ENCODE measurements at places on chromosomes 3 and 15.
A peak's percentile ranks its signal among the peaks of the same experiment; 100 is the strongest.

GRCh38 chr3:67018789-67019526 lies 20.9 kb downstream of the KBTBD8 start:
- DNase-seq: no peak

DNA sequence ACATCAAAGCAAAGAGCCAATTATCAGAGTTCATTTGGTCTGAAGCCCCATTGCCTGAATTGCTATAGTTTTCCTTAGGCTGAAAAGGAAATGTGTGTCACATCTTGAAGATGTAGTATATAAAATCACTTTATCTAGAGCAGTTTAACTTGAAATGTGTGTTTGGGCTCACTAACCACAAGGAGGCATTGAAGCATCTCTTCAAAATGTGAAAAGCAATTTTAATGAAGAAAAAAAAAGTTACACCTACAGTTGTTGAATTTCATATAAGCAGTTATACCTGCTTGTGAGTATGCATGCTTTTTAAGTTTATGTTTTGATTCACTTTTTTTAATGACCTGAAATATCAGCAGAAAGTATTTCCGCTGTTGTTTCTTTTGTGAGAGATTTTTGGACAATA lies 129.3 kb downstream of the IQCH start:
- DNase-seq: no peak

DNA sequence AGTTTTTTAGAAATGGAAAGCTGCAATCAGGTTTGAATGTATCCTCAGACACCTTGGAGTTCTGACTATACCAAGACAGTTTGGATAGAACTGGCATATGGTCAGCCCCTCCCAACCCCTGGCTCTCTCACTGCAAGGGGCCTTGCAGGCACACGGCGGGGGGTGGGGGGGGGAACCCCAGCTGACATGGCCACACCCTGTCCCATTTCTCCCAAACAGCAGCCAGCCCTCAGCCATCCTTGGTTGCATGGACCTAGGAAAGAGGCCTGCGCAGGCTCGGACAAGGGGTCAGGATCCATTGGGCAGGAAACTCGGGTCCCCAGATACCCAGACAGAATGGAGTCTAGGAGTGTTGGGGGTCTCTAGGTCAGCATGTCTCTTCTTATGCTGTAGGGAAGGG lies 14.5 kb downstream of the CAND2 start:
- DNase-seq: no peak

- DNase-seq: no peak
Observed at GRCh38 chr3:189673535-189673934, 42.3 kb downstream of the TP63 start.

- DNase-seq: no peak
Observed at GRCh38 chr3:32440611-32441350, 49.1 kb downstream of the CMTM7 start.

- no peak for DNase-seq
Observed at GRCh38 chr3:25854635-25855034, 64.7 kb downstream of the OXSM start.

- DNase-seq: no peak
Observed at GRCh38 chr15:96293441-96293840, 37.1 kb upstream of the NR2F2 start.

- no peak for DNase-seq
Observed at GRCh38 chr3:38578081-38578475, 71.4 kb downstream of the SCN5A start.

- DNase-seq: no peak
Observed at GRCh38 chr15:86691091-86691663, 611.5 kb downstream of the AGBL1 start.

GRCh38 chr3:69116897-69117296 lies 5.5 kb downstream of the LMOD3 start:
- DNase-seq: no peak

- no peak for DNase-seq
Observed at GRCh38 chr3:187943677-187944389, 198.6 kb upstream of the BCL6 start.

- DNase-seq: peak; percentile 76
Observed at GRCh38 chr15:39429898-39430357, 151.0 kb upstream of the THBS1 start.

- no peak for DNase-seq
Observed at GRCh38 chr15:79475306-79475705, 43.2 kb downstream of the MINAR1 start.

GRCh38 chr3:116190095-116190494 lies 255.2 kb downstream of the LSAMP start:
- DNase-seq: no peak

DNA sequence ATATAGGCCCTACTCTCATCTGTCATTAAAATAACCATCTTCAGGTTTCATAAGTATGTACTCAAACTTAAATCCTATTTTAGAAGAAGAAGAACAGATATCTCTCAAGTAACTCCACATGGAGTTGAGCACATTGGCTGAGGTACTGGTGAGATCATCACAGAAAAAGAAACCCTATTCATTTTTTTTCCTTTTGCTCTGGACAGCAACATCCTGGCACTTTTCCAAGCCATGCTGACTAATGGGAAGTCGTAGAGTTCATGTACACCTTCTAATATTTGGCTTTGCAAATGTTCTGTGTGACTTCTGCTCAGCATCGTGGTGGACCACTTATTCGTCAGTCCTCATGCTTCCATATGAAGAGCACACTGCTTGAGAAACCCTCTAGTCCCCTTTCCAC lies 336.0 kb upstream of the KCNH8 start:
- no peak for DNase-seq

GRCh38 chr3:164030194-164030593 lies 1048.1 kb downstream of the SI start:
- DNase-seq: no peak

GRCh38 chr3:66048051-66048395 lies 9.3 kb upstream of the MAGI1 start:
- no peak for DNase-seq

DNA sequence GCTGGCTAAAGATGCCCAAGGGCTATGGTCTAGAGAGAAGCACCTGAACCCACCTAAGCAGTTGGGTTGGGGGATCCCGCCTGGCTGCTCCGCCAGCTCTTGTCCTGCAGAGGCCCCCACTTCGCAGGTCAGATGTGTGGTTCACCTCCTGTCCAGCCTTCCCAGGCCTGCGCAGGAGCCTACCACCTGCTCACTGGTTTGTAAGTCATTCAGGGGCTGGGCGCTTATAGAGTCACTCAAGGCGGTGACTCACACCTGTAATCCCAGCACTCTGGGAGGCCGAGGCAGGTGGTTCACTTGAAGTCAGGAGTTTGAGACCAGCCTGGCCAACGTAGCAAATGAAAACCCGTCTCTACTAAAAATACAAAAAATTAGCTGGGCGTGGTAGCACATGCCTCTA lies 3.9 kb upstream of the FURIN start:
- DNase-seq: no peak

DNA sequence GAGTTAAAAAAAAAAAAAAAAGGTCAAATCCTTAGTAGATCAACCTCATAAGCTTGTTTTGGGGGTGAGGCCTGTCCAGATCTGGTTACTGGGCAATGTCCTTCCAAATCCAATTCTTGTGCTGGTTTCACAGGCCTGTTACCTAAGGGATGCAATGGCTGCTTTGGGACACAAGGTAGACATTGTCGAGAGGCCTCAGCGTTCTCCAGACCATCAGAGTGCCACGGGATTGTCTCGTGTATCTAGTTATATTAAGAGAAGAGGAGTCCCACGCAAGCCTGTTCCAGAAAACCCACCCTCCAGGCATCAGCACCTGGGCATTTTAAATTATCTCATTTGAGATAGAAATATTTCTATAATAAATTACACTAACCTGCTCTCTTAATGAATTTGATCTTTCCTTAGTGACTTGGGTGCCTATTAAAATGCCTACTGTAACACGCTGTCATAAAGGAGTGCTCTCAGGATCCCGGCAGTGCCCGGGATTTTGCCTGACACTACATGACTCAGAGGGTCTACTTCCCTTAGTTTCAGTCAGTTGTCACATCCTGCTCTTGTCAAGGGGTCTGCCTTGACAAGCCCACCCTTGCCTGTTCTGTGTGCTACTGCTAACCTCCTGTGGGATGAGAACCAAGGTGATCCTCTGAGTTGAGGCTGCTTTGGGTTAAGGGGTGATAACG lies 116.0 kb downstream of the LIPC start:
- no peak for DNase-seq

DNA sequence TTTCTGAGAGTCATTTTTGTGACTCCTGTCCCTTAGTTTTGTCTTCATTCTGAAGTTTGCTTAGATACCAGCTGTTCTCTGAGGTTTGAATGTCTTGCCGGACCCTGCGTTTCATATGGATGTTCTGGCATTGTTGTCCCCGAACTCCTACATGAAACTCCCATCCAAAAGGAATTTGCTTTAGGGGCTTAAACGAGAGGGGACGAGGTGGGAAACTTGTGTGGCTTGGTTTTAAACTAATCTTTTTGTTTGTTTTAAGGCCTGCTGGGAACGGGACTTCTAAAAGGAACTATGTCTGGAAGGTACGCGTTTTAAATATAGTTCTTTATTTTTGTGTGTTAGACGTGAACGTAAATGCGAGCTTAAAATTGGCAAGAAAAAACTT lies 679 bp downstream of the RPL35A start:
- no peak for DNase-seq
